ENCODE measurements at places on chromosomes 3 and 15. TPM values are rescaled to one million over a fixed set of nuclear protein-coding genes. Genes with fewer than 3 reads are reported as not detected.

CCDC51 gene
- total RNA-seq: 19.3 TPM

C3orf33 gene
- total RNA-seq: not detected

SMAD6 gene
- 140 TPM for total RNA-seq

- H3K27me3 ChIP-seq: no peaks in the 10 kb centered on the region
- peaks cover 33% of the 10 kb centered on the region for H3K36me3 ChIP-seq
- H3K4me1 ChIP-seq: no peaks in the 10 kb centered on the region
- no peak overlapping the region for H3K4me3 ChIP-seq
- DNase-seq: no peak
- no peak overlapping the region for H3K27ac ChIP-seq
These were observed 52.8 kb upstream of the CCNB2 start for GRCh38 chr15:59051873-59052861.

GRCh38 chr15:69749797-69750196 lies 297.2 kb downstream of the RPLP1 start:
- DNase-seq: no peak
- H3K4me3 ChIP-seq: no peak overlapping the region
- no peak overlapping the region for H3K27ac ChIP-seq
- no peaks in the 10 kb centered on the region for H3K4me1 ChIP-seq
- H3K27me3 ChIP-seq: no peaks in the 10 kb centered on the region
- no peaks in the 10 kb centered on the region for H3K36me3 ChIP-seq

- H3K4me1 ChIP-seq: peaks cover 3% of the 10 kb centered on the region
- H3K27me3 ChIP-seq: no peaks in the 10 kb centered on the region
- peaks cover 13% of the 10 kb centered on the region for H3K36me3 ChIP-seq
- DNase-seq: no peak
- peak overlapping the region; percentile 66 for H3K27ac ChIP-seq
These were observed 13.8 kb downstream of the MEIS2 start for GRCh38 chr15:37086521-37086920.

DNA sequence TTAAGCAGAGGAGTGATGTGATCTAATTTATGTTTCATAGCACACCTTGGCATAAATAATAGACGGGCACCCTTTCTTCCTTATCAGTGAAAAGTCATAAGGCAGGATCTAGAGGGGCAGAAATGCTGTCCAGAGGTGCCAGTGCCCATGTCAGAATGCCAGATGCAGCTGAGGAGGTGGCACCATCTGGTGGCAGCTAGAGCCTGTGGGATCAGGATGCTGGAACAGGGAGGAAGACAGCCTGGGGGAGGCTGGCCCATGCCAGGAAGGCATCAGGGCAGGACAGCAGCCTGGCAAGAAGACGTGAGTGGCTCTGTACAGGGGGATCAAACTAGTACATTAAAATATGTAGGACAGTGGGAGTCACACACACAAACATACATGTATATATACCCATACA lies 16.5 kb downstream of the MYH15 start:
- no peaks in the 10 kb centered on the region for H3K36me3 ChIP-seq
- no peak overlapping the region for H3K27ac ChIP-seq
- DNase-seq: no peak
- no peak overlapping the region for H3K4me3 ChIP-seq
- H3K4me1 ChIP-seq: no peaks in the 10 kb centered on the region

DNA sequence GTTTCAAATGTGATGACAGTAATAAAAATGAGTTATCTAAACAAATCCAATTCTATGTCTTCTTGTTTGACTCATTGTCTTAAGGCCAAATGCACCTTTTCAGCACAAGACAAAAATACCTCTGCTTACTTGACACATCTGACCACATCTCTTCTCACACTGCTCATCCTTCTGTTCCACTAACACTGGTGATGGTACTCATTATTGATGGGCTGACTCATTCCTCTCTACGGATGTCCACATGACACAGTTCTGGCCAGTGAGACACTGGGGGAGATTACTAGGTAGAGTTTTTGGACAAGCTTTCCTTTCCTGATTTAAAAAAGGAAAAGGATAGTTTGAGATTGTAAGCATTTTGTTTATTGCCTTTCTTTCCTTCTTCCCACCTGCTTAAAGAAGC lies 410.6 kb upstream of the THRB start:
- H3K4me3 ChIP-seq: no peak overlapping the region
- H3K36me3 ChIP-seq: no peaks in the 10 kb centered on the region
- DNase-seq: no peak
- H3K27ac ChIP-seq: no peak overlapping the region

- H3K36me3 ChIP-seq: no peaks in the 10 kb centered on the region
- H3K4me3 ChIP-seq: no peak overlapping the region
- no peaks in the 10 kb centered on the region for H3K27me3 ChIP-seq
These were observed 26.4 kb upstream of the MYZAP start for GRCh38 chr15:57565311-57565710.

GRCh38 chr3:66047311-66048050 lies 8.8 kb upstream of the MAGI1 start:
- DNase-seq: no peak
- H3K4me3 ChIP-seq: peak overlapping the region; percentile 11
- peaks cover 9% of the 10 kb centered on the region for H3K4me1 ChIP-seq
- H3K27ac ChIP-seq: peak overlapping the region; percentile 43
- H3K36me3 ChIP-seq: no peaks in the 10 kb centered on the region

- H3K27ac ChIP-seq: no peak overlapping the region
- H3K4me1 ChIP-seq: no peaks in the 10 kb centered on the region
- no peaks in the 10 kb centered on the region for H3K36me3 ChIP-seq
- DNase-seq: no peak
These were observed 37.2 kb upstream of the TSEN2 start for GRCh38 chr3:12447075-12447474.

DNA sequence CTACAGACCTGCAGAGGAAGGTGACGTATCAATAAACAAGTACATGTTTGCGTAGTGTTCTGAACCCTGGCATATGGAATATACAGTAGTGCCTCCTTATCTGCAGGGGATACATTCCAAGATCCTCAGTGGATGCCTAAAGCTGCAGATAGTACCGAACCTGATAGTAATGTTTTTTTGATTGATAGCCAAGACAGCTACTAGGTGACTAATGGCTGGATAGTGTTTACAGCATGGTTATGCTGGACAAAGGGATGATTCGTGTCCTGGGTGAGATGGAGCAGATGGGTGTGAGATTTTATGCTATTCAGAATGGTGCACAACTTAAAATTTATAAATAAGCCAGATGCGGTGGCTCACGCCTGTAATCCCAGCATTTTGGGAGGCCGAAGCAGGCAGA lies 55.8 kb upstream of the IGF2BP2 start:
- no peak overlapping the region for H3K4me3 ChIP-seq
- no peaks in the 10 kb centered on the region for H3K36me3 ChIP-seq
- no peaks in the 10 kb centered on the region for H3K4me1 ChIP-seq

DNA sequence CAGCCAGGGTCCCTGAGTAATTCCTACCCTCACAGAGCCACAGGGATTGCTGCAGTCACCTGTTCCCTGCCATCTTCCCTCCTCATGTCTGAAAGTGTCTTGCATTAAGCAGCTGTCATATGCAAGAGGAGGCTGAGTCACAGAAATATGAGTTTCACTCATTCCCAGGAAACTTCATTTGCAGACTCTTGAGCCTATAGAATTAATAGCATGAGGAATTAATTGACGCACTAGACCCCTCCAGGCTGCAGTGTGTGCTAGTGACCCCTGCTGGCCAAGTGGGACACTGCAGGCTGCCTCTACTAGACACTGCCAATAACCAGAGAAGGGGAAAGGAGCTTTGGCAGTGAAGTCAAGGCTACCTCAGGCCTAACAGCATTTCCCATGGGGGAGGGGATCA lies 50.6 kb upstream of the SLC6A1 start:
- no peaks in the 10 kb centered on the region for H3K27me3 ChIP-seq
- H3K27ac ChIP-seq: no peak overlapping the region
- H3K36me3 ChIP-seq: no peaks in the 10 kb centered on the region
- DNase-seq: no peak
- no peak overlapping the region for H3K4me3 ChIP-seq
